ENCODE measurements at places on chromosomes 13 and 19.
A peak's percentile ranks its signal among the peaks of the same experiment; 100 is the strongest.

- no peak for DNase-seq
Observed at GRCh38 chr19:51439021-51439465, 19.2 kb downstream of the SIGLEC8 start.

- DNase-seq = no peak
Observed at GRCh38 chr13:91722267-91722884, 324.0 kb downstream of the GPC5 start.

DNA sequence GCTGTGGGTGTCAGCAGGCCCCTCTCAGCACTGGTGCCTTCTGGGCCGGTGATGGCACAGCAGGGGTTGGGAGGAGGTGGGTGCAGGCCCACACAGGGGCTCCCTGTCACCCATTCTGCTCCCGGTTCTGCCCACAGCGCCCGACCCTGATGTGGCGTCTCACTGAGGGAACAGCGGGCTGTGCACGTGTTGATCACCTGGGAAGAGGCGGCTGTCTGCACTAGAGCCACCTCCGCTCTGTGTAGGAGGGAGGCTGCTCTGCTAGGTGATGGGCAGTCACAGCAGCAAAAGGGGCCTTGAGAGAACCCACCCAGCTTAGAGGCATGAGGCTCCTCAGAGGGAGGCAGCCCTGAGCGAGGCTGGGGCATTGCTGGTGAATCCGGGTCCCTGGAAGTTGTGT lies 39.2 kb upstream of the TUBGCP3 start:
- no peak for DNase-seq

- peak; percentile 62 for DNase-seq
Observed at GRCh38 chr19:37979547-37980082, 72.6 kb downstream of the SIPA1L3 start.

DNA sequence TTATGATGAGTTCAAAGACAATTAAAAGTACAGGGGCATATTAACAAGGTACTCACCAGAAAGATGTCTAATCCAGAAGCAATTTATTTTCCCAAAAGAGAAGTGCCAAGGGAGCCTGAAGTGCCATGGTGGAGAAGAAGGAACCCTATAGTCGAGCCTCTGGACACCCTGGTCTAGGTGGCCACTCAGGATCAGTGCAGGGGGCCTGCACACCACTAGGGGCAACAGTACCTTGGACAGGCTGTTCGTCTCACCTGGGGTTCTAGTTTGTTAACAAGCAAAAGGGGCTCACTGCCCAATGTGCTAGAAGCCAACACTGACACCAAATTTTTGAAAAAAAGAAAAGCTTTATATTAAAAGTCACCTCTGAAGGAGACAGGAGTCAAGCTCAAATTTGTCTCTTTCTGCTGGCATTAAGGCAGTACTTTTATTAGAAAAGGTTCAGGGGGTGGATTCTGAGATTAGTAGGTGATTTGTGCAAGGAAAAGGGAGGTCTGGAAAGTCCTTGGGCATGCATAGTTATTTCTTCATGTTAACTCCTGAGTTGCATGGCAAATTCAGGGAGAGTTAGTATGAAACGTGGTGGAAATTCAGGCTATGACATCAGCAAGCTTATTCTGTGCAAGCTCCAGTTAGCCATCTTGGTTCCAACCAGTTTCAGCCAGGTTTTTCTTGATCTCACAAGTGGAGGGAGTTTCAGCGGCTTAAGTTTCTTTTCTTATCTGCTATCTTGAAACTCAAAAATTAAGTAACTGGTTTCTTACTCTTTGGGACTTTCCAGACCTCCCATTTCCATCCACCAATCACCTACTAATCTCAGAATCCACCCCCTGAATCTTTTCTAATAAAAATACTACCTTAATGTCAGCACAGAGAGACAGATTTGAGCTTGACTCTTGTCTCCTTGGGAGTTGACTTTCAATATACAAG lies 884 bp upstream of the CBY2 start:
- DNase-seq = no peak

DNA sequence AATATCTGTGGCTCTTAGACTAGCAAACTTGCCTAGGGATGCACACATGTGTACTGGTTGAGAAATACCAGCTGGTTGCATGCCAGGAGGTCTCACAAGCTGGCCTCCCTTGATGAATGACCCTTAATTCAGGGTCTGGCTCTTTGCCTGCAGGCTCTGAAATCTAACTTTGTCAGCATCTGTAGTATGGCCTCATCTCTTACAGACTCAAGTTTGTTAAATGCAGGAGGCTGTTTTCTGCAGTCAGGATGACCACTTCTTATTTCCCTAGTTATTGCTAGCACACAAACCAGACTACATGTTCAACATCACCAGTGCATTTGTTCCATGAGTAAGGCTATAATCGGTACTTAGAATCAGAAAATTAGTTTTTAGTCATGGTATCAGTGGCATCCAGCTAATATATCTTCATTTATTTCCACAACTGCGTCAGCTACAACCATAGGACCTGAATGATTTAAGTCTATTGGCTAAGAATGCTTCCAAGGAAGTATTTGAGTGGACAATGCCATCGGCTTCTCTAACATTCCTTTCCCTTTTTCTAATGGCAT lies 23.3 kb upstream of the POSTN start:
- DNase-seq = no peak

GRCh38 chr19:11931513-11931912 lies 6.6 kb downstream of the ZNF700 start:
- DNase-seq = no peak

- no peak for DNase-seq
Observed at GRCh38 chr13:30477346-30478195, 11.8 kb upstream of the HMGB1 start.

- no peak for DNase-seq
Observed at GRCh38 chr13:39100996-39101738, 62.9 kb downstream of the NHLRC3 start.

DNA sequence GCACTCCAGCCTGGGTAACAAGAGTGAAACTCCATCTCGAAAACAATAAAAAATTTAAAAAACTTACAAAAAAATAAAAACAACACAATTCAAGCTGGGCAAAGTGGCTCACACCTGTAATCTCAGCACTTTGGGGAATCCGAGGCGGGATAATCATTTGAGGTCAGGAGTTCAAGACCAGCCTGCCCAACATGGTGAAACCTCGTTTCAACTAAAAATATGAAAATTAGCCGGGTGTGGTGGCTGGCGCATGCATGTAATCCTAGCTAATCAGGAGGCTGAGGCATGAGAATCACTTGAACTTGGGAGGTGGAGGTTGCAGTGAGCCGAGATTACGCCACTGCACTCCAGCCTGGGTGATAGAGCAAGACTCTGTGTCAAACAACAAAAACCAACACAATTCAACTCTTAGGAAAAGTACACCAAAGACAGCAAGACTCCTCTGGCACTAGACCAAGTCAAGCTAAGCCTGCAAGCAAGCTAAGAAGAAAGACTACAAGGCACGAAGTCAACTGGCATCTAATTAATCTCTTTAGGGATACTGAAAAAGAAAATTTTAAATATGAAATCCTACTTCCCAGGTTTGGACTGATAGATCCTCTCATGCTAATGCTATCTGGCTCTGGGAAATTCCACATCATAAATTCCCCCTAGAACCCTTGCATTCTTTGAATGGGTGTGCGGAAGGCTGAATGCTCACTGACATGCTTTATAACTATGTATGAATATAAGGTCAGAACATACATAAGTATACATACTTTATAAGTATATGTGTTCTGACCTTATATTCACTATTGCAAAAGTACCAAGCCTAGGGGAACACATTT lies 7.9 kb downstream of the PBX4 start:
- no peak for DNase-seq

DNA sequence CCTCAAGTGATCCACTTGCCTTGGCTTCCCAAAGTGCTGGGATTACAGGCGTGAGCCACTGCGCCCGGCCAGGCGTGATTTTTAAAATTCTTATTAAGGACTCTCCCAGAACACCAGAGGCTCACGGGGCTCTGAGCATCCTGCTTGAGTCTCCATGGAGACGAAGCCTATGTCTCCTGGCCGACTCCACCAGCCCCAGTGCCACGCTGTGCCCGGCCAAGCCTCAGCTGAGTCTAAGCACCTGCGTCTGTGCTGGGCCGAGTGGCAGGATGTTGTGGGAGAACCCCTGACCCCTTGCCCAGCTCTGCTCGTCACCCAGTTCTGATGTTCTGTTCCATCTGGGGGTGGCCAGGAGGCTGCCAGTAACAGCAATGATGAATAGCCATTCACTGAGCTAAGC lies 3.9 kb upstream of the CELF5 start:
- DNase-seq = no peak

GRCh38 chr19:41351339-41352245 lies 2.1 kb downstream of the TGFB1 start:
- peak; percentile 16 for DNase-seq

- no peak for DNase-seq
Observed at GRCh38 chr13:44876782-44877324, 112.4 kb downstream of the NUFIP1 start.

GRCh38 chr13:80164462-80164861 lies 176.5 kb downstream of the SPRY2 start:
- DNase-seq = no peak

DNA sequence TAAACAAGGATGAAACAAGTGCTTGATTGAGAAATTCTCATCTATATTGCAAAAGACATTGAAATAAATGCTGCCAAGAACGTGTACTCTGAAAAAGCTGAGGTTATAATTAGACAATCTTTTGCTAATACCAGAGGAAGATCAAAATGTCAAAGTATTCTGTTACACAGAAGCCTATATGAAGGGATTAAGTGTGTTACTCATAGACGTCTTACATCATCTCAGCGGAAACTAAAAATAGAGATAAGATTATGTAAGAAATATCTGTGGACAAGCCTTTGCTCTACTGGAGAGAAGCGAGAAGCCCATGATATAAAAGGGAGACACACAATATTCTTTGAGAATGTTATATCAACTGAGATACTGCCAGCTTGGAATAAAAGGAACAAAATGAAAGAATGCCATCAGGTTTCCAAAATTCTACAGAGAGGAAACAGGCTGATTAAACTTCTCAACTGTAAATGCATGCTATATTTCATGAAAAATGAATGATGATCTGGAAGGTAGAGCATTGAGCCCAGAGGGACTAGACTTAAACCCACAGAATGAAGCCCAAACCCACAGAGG lies 699.0 kb downstream of the GPC5 start:
- DNase-seq = no peak

GRCh38 chr13:91148098-91148497 lies 199.4 kb upstream of the MIR17HG start:
- DNase-seq = no peak

- DNase-seq = no peak
Observed at GRCh38 chr13:107266657-107267056, 698.7 kb upstream of the ARGLU1 start.

- DNase-seq = no peak
Observed at GRCh38 chr19:40367577-40368434, 19.3 kb downstream of the PLD3 start.

- DNase-seq = peak; percentile 74
Observed at GRCh38 chr19:40464059-40465024, 1.2 kb downstream of the BLVRB start.

DNA sequence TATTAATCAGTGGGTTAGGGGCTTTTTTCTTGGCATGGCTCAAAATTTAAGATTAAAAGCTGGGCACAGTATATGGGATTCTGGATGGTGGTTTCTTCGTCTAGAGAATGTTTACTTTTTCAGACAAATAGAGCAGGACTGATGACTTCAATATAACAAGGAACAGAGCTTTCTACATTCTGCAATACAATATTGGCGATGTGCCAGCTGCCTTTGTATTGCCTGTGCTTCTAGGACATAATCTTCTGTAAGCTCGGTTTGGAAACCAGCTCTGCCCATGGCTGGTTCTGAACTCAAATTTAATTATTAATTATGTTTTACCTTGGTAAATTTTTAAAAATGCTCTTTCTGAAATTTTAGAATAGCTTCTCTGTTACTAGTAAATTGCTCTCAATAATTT lies 139.1 kb upstream of the TRPC4 start:
- no peak for DNase-seq

- no peak for DNase-seq
Observed at GRCh38 chr13:38394777-38395496, 45.3 kb downstream of the UFM1 start.

DNA sequence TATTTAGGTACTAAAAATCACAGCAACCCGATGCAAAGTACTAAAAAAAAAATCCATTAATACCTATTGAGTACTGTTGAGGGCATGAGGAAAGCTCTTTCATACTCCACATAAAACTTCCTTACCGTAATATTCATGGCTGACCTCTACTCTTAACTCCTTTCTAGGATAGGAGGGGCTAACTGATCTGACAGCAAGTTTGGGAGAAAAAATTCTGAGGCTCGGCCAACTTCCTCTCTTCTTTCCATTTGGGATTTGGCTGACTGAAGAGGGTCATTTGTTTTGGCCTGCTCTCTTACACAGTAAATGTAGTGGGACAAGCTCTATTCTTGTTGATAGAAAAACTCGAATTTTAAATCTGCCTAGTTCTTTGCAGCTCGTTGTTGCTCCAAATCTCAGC lies 9.4 kb upstream of the USPL1 start:
- DNase-seq = peak; percentile 63

DNA sequence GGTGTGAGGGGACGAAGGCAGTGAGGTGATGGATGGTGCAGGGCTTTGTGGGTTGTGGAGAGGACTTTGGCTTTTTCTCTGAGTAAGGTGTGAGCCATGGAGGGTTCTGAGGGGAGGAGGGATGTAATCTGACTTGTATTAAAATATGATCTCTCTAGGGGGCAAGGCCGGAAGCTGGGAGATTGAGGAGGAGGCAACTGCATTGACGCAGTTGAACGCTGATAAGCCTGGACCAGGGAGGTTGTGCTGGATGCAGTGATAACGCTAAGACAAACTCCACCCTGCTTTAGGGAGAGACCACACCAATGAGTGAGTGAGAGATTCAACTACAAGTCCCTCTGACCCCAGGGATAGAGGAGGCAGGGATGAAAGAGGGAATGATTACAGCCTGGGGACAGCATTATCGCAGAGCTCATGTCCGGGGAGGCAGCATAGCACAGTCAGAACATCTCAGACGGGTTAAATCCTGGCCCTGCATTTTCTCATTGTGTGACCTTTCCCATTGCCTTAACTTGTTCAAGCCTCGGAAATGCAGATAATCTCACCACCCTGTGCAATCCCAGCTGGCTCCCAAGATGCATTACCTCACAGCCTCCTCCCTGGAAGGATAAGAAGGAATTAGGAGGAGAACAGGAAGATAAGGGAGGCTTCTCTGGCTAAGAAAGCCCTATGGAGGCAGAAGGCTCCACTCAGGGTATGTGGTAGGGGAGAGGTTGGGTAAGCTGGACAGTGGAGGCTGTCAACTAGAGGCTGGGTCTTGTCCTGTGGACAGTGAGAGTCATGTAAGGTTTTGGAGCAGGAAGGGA lies 124.2 kb downstream of the CACNA1A start:
- no peak for DNase-seq

- no peak for DNase-seq
Observed at GRCh38 chr13:80054806-80055205, 286.1 kb downstream of the SPRY2 start.

GRCh38 chr13:33388286-33388998 lies 102.9 kb upstream of the STARD13 start:
- DNase-seq = no peak

Data from DMS79 treated with DMSO at 0.1 percent for 48 hours (cell line).